Fibroblast of villous mesenchyme (primary cell): ENCODE measurements at places on chromosomes 3 and 15. TPM values are rescaled to one million over a fixed set of nuclear protein-coding genes. Genes with fewer than 3 reads are reported as not detected.

Gene CHL1
- not detected in 2 replicates for total RNA-seq

GRCh38 chr3:12744326-12744725 is 14.7 kb downstream of the TMEM40 start:
- DNase-seq = no peak

- no peak for DNase-seq
These were observed 13.1 kb upstream of the SLC35G2 start for GRCh38 chr3:136805795-136806194.

- DNase-seq = no peak
These were observed 39.9 kb downstream of the FEM1B start for GRCh38 chr15:68317281-68318007.

GRCh38 chr15:92606126-92606835 is 49.3 kb downstream of the FAM174B start:
- no peak for DNase-seq
